Kidney (tissue), 22 donors: ENCODE measurements at places on chromosomes 5 and 9. TPM values are rescaled to one million over a fixed set of nuclear protein-coding genes. Genes with fewer than 3 reads are reported as not detected.

DNA sequence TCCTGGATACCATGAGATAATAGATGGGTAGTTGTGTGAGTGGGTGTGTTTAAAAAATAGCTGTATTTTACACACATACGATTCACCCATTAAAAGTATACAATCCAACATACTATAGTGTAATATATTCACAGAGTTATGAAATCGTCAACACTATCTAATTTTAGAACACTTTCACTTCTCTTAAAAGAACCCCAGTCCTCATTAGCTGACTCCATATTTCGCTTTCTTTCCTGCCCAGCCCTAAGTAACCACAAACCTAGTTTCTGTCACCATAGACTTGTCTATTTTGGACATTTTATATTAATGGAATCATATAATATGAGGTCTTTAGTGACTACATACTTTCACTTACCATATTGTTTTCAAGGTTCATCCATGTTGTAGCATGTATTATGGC, 63.8 kb upstream of the S1PR3 start:
- no peak for DNase-seq

GRCh38 chr5:68217528-68217927, 2.0 kb downstream of the PIK3R1 start:
- no peak for DNase-seq

DNA sequence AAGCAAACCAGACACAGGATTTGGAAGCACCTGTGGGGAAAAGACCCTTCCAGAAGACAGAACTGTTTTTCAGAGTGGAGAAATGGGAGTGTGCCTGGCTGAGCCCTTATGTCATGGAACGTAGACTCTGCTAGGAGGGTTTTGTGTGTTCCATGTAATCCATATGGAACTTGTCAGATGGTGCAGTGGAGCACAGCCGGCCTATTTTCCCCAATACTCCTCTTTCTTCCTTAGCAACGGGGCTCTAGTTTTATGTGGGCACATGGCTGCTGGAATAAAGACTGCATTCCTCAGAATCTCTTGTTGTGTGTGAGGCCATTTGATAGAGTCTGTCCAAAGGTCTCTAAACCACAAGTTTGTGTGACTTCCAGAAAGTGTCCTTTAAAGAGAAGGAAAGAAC, 284.0 kb downstream of the DRD1 start:
- peak; percentile 19 for DNase-seq

DNA sequence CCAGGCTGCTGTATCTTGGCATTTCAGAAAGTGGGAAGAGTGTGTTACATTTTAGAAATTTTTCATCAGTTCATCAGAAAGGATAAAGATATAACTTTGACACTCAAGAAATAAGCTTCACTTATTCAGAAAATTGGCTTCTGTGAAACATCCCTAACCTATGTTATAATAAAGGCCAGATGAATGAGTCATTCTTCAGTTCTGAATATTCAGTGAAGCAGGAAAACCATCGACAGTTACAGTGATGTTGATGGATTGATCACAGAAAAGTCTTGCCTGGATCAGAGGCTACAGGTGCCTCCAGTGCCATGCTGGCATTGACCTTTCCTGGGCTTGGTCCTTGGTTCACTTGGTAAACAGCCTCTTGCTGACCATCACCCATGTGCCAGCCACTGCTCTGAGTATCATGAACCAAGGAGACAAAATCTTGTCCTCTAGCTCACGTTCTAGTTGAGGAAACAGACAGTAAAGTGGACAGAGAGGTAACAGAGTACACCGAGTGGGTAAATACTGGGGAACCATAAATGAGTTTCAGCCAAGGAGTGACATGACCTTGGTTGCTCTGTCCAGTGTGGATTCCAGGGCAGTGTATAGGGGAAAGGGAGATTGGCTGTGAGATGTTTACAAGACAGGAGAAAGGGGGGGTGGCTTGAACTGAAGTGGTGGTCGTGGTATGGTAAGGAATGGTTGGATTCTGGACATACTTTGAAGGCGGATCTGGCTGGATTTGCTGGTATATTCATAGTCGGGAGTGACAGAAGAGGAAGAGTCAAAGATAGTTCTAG, 98.6 kb downstream of the AMBP start:
- no peak for DNase-seq

- DNase-seq = no peak
These were observed 26.8 kb upstream of the TIFAB start for GRCh38 chr5:135478938-135479337.

DNA sequence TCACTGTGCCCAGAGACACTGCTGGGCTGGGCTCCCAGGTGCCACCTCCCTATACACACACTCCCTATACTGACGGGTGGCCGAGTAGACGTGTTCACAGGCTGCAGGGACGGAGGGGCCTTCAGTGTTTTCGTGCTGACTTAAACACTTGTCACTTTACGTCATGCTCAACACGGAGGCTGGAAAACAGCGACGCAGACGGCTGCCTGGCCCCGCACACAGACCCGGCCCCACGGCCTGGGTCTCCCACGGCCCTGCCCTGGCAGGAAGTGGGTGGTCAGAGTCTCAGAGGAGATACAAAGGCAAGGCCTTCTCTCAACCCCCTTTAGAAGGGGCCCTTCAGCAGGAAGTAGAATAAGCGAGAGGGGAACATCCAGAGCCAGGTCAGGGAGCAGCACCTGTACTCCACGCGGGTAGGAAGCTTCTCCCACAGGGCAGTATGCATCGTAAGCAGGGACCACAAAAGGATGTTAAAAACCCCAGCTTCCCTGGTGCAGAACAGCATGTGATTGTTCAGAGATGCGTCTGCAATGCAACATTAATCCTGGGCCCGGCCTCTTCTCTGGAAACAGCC, 11.9 kb upstream of the TBC1D9B start:
- DNase-seq = no peak

DNA sequence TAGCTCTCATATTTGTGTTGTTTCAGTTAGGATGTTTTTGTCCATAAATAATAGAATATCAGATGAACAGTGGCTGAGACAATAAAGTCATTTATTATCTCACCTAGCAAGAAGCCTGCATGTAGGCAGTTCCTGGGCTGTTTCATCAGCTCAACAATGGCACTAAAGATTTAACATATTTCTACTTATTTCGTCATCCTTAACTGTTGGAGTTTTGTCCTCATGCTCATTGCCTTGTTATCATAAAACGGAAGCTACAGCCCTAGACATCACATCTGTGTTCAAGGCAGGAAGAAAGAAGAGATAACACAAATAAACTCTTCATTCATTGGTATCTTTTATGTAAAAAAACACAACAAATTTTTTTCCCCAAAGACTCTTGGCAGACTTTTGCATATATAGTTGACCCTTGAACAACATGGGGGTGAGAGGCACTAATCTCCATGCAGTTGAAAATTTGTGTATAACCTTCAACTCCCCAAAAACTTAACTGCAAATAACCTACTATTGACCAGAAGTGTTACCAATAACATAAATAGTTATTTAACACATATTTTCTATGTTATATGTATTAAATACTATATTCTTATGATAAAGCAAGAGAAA, 277.2 kb upstream of the ADRA1B start:
- no peak for DNase-seq

The DNM1 gene
- polyA plus RNA-seq = 7.3 TPM

The C8G gene
- polyA plus RNA-seq = 2.1 TPM

- DNase-seq = no peak
These were observed 441.5 kb downstream of the ENC1 start for GRCh38 chr5:74199005-74199404.

GRCh38 chr5:94422812-94423211, 195.6 kb downstream of the KIAA0825 start:
- no peak for DNase-seq

The ADAMTS6 gene
- 0.32 TPM for polyA plus RNA-seq

DNA sequence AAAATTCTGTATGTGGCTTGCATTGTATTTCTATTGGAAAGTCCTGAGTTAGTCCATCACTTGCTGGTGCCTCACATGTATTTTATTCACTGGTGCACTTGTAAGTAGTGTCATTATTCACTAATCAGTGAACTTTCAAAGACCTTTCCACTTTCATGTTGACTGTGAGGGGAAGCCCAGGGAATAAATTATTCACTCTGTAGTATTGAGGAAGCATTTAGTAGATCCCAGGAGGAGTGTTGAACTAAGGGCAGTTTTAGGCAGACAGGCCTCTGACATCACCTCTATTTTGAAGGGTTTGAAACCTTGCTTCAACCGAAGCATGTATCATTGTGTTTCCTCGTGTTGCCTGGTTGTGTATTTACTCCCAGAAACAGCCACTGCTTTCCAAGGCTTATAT, 705.4 kb upstream of the RIOK2 start:
- DNase-seq = peak; percentile 14

DNA sequence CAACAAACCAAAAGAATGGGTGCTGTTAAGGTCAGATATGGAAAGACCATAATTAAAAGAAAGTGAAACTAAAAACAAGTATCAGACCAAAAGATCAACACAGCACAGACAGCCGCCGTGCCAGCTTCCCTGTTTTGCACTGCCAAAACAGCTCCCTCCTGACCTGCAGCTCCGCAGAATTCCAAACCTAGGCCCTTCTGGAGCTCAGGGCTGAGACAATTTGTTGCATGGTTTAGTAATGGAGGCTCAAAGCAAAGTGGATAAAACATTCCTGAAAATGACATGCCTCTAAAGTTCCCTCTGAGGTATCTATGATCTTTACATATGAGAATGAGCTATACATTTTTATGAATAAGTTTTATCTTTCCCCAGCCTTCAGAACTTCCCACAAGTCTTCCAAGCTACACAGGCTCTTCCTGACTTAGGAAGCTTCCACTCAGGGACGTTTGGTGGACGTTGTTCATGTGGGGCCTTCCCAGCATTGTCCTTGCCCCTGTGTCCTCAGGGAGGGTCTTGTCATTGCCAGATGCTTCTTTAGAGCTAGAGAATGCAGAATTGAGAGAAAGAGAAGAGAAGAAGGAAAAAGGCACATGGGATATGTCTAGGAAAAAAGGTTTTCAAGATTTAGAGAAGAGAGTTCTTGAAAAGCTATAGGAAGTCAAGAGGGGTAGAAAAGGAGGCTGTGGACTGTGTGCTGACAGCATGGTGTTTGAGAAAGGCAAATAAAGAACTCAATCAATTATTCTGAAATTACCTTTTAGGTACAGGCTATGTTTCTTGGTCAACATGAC, 28.4 kb upstream of the SSBP2 start:
- peak; percentile 38 for DNase-seq

DNA sequence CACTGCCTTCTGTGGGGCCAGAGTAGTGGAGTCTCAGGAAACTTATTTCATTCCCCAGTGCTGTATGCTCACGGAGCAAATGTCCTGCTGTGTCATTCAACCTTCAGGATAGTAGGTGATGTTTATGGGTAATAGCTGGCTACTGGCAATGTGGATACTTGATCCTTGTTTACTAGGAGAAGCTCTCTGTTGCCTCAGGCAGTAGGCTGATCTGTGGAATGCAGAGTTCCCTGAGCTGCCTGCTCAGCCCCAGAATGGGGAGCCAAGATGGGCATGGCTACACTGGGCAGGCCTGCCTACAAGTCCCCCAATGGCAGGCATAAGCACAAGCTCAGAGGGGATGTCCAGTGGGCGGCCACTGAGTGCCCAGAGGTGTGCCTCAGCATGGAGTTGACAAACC, 323.1 kb upstream of the KCNN2 start:
- DNase-seq = no peak

The NEURL1B gene
- 5.4 TPM for polyA plus RNA-seq

The CER1 gene
- polyA plus RNA-seq = 0.45 TPM

- DNase-seq = no peak
These were observed 33.8 kb upstream of the PANK3 start for GRCh38 chr5:168612996-168613395.

The ENTR1 gene
- 25.9 TPM for polyA plus RNA-seq

The PCDHB5 gene
- 2.1 TPM for polyA plus RNA-seq

The GRIN3A gene
- 0.06 TPM for polyA plus RNA-seq

- DNase-seq = no peak
These were observed 40.4 kb downstream of the LMBRD2 start for GRCh38 chr5:36111238-36111637.
